ENCODE measurements at places on chromosomes 11 and 22.

DNA sequence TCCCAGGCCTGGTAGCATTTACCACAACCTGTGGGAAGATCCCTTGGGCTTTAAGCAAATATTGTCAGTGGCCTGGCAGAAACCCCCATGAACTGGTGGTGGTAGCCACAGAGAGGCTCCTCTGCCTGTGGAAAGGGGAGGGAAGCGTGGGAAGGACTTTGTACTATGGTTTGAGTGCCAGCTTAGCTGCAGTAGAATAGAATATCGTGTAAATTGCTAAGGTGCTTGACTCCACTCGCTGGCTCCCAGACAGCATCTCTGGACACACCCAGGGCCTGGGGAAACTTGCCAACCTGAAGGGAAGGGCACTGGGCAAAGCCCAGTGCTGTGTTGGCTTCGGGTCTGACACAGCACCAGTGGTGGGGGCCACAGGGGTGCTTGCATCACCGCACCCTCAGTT is 52.6 kb downstream of the XRRA1 start:
- no peak for DNase-seq

DNA sequence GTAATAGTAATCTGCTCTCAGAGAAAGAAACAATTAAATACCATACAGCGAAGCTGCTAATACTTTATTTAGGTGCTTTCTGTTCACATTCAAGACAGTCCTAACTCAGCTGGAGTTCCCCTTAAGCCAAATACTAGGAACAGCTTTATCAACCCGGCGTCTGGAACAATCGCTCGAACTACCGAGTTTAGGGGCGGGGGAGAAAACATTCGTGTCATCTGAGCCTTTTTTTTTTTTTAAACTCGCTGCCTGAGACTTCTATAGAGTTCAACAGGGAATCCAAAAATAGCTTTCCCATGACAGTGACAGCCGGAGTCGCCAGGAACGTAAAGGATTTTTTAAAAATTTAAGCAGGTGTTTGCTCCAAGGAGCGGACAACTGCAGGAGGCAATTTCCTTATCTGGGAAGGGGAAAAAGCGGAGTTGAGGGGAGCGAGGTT is 852 bp downstream of the TRAF6 start:
- DNase-seq = no peak

DNA sequence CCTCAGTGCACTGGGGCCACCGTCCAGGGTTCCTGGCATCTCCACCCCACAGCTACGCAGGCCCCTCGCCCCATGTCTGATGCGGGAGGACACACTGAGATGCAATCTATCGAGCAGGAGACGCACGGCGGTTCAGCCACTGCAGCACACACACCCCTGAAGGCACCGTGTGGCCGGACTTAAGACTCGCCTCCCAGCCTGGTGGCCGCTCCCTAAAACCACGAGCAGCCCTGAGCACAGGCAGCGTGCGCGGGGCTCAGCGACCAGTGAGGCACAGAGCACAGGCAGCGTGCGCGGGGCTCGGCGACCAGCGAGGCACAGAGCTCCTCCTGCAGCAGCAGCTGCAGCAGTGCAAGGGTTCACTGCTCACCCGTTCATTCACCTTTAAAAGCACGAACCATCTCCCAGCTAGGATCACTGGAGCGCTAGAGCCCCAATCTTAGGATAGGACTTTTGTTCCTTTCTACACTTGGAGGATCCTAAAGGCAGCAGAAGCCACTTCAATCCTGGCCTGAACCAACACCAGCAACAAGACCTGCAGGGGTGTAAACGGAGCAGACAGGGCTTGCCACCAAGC is 31.4 kb downstream of the TOLLIP start:
- DNase-seq = no peak

- DNase-seq = no peak
Observed at GRCh38 chr11:75632962-75633361, 35.9 kb downstream of the MAP6 start.

- DNase-seq = no peak
Observed at GRCh38 chr11:117187799-117188481, 9.4 kb downstream of the SIDT2 start.

GRCh38 chr11:19785265-19785664 is 72.6 kb downstream of the NAV2 start:
- no peak for DNase-seq

GRCh38 chr11:109112261-109112660 is 309.7 kb upstream of the C11orf87 start:
- no peak for DNase-seq
